ENCODE measurements at places on chromosomes 5 and 9. TPM values are rescaled to one million over a fixed set of nuclear protein-coding genes. Genes with fewer than 3 reads are reported as not detected.

The MIGA2 gene
- total RNA-seq, result 28.5 TPM

The TGFBI gene
- 2.8 TPM for total RNA-seq

The SLC6A3 gene
- not detected for total RNA-seq

The FOXD4L5 gene
- 0.31 TPM for total RNA-seq

The TTC23L gene
- total RNA-seq, result 8.5 TPM

The EGFLAM gene
- total RNA-seq, result 1.3 TPM

All from parietal lobe (tissue), 2 donors.